ENCODE measurements at places on chromosomes 5 and 9.

- DNase-seq = no peak
Observed at GRCh38 chr9:116952436-116952810, 265.3 kb downstream of the TRIM32 start.

DNA sequence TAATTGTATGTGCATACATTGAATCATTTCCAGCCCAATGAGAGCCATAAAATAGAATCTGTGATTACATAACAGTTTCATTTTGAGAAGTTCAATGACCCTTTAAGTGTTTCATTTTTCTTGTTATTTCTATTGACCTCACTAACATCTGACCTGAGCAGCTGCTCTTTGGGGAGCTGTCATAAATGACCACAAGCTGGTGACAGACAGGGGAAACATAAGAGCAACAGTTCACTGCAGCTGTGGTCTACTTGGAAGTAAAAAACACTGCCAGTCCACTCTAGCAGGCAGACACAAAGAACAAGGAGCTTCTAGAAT lies 265.4 kb downstream of the DTWD2 start:
- DNase-seq = no peak

DNA sequence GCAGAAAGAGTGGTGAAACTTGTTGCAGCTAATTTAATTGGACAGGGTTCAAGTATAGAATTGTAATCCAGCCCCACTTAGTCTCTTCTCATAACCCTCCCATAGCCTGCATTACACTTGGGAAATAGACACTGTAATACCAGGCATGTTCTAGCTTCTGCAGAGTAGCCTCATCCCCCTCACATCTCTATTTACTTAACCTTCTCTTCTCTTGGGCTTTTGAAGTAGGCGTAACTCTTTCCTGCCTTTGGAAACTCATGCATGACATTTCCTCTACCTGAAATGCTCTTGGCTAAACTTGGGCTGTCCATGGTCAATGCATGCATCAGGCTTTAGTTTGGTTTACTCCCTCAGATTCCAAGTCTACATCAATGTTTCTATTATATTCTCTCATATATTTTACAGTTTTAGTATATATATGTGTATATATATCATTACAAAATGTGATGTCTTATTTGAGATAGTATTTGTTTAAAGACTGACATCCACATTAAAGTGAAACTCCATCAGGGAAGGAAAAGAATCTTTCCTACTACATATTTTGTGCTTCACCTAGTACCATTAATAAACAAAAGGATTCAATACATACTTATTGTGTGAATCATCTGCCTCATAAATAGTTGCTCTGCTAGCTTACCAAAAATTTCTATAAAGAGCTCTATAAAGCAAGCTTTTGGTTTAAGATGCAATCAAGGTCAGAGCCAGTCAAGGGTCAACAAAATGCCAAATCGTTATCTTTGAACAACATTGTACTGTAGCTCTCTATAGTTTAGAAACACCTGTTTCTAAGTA lies 1158.0 kb downstream of the MAT2B start:
- no peak for DNase-seq

DNA sequence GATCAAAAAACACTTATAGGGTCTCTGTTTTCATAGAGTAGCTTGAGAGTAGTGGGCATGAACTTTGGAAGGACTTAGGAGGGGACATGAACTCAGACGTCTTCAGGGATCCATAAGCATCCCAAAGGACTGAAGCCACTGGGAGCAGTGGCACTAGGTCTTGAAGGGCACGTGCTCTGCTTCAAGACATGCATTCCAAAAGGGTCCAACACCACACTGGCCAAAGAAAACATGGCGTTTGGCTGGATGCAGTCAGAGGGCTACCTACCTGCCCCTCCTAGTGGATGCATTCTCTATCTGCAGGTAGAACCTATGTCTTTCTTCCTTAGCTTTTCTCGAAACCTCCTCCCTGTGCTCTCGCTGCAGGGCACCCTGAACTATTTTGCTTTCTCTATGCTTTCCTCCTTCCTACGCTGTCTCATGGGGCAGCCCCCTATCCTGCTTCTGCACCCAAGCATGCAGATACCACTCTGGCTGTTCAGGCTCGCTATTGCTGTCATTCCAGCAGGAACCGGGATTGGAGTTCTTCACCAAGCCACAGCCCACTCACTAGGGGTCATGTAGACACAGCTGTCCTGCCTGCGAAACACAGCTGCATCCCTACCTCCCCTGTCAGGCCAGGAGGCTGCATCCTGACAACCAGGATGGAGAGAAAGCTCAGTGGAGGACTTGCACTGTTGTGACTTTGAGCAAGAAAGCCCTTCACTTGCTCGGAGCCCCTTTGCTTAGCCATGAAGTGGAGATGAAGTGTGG lies 11.9 kb downstream of the FAM240B start:
- no peak for DNase-seq

- DNase-seq = no peak
Observed at GRCh38 chr5:139712412-139712811, 64.3 kb downstream of the CXXC5 start.

- DNase-seq = no peak
Observed at GRCh38 chr9:36845844-36846243, 188.2 kb downstream of the PAX5 start.
